CD4-positive, alpha-beta T cell treated with Interleukin-4 for 1 hour (primary cell): ENCODE measurements at places on chromosomes 1 and 21.

- no peak for DNase-seq
These were observed 31.4 kb downstream of the OLFM3 start for GRCh38 chr1:101965341-101965740.

GRCh38 chr1:236868625-236869467 is 73.8 kb downstream of the MTR start:
- peak; percentile 52 for DNase-seq

DNA sequence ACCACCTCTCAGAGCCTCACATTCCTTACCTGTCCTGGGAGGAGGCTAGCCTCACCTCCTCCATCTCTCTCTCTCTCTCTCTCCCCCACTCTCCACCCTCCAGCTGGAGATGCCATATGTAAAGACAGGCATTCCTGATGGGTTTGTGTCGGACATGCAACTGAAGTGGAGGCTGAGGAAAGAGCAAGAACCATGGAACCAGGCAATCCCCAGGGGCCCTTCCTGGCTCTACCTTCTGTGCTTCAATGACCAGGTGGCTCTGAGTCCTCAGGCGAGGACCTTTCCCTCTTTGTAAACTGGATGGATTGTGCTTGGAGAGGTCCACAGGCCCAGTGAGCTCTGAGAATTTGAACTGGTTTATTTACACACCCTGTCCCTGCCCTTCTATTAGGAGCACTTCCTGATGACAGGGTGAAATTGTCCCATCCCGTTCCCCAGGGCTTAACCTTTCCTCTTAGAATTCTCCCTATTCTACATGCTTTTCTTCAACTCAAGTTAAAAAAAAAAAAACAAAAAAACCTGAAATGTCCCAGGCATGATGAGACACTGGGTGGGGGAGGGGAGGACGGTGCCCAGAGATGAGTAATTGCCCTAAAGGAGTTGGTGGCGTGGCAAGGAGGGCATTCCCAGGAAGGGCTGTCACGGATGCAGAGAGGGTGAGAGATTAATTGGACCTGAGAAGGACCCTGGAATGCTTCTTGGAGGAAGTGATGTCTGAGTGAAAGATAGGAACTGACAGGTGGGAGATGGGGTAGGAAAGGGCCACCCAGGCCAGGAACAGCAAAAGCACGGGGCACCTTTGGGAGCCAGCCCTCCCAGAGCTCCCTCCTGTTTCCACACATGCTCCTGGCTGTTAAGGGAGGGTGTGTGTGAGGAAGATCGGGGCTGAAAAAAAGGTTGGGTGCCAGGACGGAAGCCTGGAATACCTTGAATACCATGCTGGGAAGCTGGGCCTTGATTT is 50.2 kb upstream of the WASF2 start:
- no peak for DNase-seq

DNA sequence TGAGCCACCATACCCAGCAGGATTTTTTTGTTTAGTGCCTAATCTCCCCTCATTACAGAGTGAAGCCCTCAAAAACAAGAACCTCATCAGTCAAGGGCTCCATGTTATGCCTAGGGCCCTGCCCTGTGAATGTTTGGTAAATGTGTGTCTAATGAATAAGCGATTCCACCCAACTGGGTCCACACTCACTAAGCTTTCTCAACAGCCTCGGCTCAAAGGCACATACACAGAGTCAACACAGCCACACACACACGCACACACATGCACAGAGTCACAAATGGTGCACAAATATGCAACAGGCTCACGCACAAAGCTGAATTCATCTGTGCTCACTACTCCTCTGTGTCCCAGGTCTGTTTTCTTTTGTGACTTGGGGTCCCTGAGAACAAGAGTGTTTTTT is 11.7 kb upstream of the SYNC start:
- no peak for DNase-seq

GRCh38 chr1:92167151-92167550 is 50.6 kb upstream of the C1orf146 start:
- no peak for DNase-seq

DNA sequence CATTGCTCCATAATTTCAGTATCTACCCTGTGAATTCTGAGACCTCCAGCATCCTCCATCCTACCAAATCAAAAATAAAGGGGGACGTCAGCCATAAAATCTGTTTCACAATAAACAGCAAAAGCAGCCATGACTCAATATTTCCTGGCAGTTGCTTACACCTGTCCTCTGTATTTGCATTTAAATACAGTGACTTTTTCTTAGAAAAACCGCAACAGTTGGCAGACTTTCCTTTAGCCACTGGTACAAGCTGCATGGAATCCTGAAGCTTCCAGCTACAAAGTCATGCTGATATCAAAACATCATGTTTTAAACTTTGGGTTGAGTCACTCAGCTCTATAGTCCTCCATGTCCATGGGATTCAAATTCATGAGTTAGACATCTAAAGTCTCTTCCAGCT is 278.0 kb upstream of the KAZN start:
- DNase-seq, result no peak

DNA sequence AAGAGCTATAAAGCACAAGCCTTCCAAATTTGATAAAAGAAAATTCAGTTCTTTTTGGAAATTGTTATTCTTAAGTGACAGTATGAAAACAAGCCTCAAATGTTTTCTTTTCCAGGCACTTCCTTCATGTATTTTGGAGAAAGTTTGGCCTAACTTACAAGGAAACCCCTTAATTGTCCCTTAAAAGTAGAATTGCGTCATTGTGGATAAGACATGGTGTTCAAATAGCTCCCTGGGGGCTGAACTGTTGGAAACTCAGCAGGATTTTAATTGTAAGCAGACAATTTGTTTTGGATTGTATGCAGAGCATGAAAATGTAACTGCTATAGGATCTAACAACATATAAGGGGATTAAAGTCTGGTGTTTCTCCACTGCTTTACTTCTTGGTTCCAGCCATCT is 35.4 kb upstream of the FGGY start:
- DNase-seq, result no peak

GRCh38 chr1:20224546-20224945 is 38.2 kb upstream of the PLA2G2C start:
- DNase-seq, result no peak

DNA sequence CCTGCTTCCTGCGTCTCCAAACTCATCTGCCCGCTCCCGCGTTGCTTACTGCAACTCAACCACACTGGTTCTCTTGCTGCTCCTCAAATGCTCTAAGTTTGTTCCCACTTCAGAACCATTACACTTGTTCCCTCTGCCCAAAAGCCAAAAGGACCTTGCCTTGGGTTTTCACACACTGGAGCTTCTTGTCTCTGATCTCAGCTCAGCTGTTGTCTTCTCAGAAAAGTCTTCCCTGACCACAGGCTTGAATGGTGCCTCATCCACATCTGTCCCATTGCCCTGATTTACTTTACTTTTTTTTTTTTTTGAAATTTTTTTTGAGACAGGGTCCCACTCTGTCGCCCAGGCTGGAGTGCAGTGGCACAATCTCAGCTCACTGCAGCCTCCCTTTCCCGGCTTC is 44.3 kb upstream of the SYT14 start:
- DNase-seq, result no peak

DNA sequence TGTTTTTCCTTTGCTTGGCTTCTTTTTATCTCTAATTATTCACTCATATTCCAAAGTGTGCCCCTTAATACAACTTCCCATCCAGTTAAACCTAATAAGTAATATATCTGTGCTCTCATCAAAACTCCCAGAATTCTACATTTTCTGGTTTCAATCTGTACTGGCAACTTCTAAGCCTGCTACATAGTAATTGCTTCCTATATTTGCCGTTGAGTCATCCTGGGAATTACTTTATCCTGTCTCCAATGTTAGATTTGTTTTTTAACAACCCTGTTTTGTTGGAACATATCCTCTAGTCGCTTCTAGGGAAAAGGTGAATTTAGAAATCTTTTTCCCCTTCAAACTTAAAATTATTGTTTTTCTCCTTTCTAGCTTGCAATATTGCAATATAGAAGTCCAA is 620.5 kb upstream of the PKN2 start:
- no peak for DNase-seq

DNA sequence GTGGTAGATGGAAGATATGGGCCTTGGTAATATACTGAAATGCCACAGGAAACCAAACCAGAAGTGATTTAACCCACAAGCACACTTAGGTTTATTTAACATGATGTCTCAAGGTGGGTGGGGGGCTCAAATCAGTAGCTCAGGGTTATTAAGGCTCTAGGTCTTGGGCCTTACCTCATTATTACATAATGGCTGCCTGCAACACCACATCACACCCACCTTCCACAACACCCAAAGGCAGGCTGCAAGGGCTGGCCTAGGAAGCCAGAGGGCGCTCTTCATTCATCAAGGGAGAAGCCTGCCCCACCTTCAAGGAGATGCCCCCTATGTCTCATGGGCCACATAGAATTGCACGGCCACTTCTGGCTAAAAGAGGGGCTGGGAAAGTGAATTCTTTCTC is 6.0 kb downstream of the TFF1 start:
- DNase-seq, result no peak

- DNase-seq, result no peak
These were observed 4.9 kb upstream of the ZNF644 start for GRCh38 chr1:91026777-91027176.

- DNase-seq, result no peak
These were observed 494.6 kb upstream of the ADGRL4 start for GRCh38 chr1:79501153-79501552.

- no peak for DNase-seq
These were observed 126.9 kb upstream of the DUSP10 start for GRCh38 chr1:221868593-221869303.

- no peak for DNase-seq
These were observed 8.2 kb upstream of the MTFR1L start for GRCh38 chr1:25811384-25812082.

GRCh38 chr21:32529679-32530078 is 55.6 kb downstream of the TCP10L start:
- DNase-seq, result no peak

- no peak for DNase-seq
These were observed 4.3 kb downstream of the TTC3 start for GRCh38 chr21:37077403-37077802.

DNA sequence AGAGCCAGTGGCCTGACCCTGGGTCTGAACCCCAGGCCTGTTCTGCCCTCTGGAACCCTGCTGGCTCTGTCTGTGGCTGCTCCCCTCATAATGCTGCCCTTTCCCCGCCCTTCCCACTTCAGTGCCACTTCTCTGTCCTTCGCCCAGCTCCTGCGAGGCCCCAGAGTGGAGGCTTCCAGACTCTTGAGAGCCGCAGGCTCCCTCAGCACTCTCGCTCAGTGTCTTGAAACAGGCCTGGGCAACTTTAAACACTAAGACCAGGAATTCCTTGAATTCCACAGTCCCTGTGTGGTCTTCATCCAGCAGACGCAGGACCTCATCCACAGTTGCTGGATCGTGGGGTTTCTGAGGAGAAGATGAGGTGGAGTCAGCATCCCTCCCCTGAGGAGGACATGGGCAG is 3.5 kb downstream of the CRNN start:
- no peak for DNase-seq

- no peak for DNase-seq
These were observed 15.0 kb upstream of the ITPKB start for GRCh38 chr1:226754097-226754496.

DNA sequence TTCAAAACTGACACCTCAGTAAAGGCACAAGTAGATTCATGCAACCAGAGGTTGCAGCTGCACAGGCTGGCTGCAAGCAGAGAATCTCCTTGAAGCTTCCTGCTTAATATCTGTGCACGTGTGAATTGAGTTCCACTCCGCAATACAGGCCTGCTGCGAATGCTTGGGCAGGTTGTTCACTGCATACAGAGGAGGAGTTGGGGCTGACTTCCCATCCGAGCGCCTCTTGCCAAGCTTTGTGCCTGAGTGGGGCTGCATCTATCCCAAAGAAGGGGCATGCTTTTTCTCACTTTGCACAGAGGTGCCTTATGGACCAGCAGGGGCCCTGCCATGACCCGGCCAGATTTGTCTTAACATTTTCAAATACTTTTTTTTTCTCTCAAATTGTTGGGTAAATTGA is 17.9 kb upstream of the PADI1 start:
- DNase-seq, result peak; percentile 8

DNA sequence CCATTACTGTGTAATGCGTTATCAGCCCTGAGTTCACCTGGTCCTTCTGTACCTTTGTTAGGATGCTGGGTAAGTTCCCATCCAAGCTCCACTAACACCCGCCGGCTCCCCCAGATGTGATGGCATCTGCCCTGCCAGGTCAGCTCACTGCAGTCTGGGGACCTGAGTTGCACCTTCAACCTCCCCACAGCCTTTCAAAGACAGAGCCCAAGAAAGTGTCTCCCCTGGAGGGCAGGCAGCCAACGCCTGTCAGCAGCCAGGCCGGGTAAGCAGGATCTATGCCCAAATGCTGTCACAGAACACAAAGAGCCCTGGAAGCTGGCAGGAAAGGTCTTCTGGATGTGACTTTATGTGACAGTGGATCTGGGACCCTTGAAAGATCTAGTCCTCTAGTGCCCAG is 13.7 kb downstream of the MRAP start:
- DNase-seq, result no peak

- no peak for DNase-seq
These were observed 27.4 kb downstream of the IFI44 start for GRCh38 chr1:78676993-78677392.

DNA sequence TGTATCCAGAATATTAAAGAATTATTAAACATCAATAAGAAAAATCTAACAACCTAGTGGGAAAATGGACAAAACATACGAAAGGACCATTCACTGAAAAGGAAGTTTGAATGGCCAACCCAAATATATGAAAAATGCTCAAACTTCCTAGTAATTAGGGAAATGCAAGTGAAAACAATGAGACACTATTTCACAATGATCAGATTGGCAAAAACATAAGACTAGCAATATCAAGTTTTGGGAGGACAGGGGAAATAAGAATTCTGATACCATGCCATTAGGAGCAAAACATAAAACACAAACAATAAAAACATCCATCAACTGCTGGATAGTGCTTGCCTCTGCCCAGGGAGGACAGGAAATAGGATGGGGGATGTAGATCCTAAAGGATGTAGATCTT is 14.3 kb downstream of the XCL2 start:
- DNase-seq, result no peak

- DNase-seq, result no peak
These were observed 7.2 kb downstream of the MECR start for GRCh38 chr1:29223521-29223920.

GRCh38 chr1:91535441-91535840 is 34.8 kb downstream of the CDC7 start:
- DNase-seq, result no peak

DNA sequence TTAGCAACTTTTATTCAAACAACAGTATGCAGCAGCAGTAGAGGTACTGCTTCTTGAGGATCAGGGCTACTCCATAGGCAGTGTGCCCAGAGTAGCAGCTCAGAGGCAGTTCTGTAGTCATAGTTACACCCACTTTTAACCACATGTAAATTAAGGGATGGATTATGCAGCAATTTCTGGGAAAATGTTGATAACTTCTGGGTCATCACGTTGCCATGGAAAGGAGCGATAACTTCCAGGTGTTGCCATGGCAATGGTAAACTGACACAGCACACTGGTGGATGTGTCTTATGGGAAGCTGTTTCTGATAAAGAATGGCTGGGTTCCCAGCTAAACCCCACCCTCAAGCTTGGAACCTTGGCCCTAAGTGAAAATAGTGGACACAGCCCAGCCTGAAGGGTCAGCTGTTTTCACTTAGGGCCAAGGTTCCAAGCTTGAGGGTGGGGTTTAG is 29.0 kb upstream of the PLA2G2A start:
- DNase-seq, result no peak
